Kidney capillary endothelial cell (primary cell): ENCODE measurements at places on chromosomes 3 and 15.

GRCh38 chr15:56917652-56918045 lies 795 bp upstream of the TCF12 start:
- DNase-seq = no peak

DNA sequence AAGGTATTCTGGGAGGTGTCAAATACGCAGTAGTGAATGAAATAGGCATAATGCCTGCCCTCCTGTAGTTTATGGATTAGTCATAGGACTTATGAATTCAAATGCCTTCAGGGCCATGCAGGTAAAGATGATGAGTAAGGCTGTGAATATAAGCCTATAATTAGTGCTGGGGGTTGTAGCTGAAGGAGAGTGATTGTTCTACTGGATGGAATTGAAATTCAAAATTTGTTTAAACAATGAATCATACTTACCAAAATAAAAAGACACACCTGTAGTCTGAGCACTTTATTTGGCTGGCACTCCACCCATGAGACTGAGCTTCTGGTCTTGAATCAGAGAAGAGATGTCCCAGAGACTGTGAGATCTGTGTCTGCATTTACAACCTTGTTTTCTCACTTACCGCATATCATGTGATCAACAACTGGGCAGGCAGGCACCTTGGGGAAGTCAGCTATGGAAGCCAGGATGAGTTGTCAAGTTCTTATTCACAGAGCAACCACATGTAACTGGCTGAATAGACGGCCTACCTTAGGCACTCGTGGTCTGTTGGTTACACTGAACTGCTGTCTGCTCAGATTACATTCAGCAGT lies 291.8 kb downstream of the NAALADL2 start:
- DNase-seq = no peak

DNA sequence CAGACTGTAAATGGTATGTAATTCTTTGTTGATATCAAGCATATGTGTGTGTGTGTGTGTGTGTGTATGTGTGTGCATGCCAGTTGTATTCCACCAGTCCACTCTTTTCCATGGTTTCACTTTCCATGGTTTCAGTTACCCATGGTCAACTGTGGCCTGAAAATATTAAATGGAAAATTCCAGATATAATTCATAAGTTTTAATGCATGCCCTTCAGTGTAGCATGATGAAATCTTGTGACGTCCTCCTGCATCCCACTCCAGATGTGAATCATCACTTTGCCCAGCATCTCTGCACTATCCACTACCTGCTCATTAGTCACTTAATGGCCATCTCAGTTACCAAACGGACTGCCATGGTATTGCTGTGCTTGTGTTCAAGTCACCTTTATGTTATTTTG lies 215.9 kb downstream of the GBE1 start:
- DNase-seq = no peak

GRCh38 chr3:56817646-56818045 lies 15.9 kb upstream of the ARHGEF3 start:
- no peak for DNase-seq

DNA sequence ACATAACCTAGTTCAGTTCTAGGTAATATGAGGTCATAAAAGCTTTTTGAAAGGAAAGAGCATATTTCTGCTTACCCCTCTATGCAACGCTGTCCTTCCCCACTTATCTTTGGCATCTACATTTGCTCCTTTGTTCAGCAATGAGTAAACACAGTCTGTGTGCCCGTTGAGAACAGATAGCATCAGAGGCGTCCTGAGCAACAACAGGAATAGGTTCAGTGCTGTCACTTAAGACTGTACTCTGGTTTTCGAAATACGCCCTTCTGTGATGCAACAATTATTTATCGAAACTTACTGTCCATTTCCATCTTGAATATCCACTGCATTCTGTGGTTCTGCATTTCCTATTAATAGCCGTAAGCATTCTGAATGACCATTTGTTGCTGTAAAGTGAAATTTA lies 84.4 kb downstream of the BTD start:
- no peak for DNase-seq

GRCh38 chr3:42406727-42407450 lies 3.5 kb downstream of the LYZL4 start:
- DNase-seq = no peak

GRCh38 chr3:52232279-52233107 lies 6.5 kb downstream of the TWF2 start:
- no peak for DNase-seq

GRCh38 chr3:144308396-144308795 lies 336.8 kb downstream of the DIPK2A start:
- no peak for DNase-seq

DNA sequence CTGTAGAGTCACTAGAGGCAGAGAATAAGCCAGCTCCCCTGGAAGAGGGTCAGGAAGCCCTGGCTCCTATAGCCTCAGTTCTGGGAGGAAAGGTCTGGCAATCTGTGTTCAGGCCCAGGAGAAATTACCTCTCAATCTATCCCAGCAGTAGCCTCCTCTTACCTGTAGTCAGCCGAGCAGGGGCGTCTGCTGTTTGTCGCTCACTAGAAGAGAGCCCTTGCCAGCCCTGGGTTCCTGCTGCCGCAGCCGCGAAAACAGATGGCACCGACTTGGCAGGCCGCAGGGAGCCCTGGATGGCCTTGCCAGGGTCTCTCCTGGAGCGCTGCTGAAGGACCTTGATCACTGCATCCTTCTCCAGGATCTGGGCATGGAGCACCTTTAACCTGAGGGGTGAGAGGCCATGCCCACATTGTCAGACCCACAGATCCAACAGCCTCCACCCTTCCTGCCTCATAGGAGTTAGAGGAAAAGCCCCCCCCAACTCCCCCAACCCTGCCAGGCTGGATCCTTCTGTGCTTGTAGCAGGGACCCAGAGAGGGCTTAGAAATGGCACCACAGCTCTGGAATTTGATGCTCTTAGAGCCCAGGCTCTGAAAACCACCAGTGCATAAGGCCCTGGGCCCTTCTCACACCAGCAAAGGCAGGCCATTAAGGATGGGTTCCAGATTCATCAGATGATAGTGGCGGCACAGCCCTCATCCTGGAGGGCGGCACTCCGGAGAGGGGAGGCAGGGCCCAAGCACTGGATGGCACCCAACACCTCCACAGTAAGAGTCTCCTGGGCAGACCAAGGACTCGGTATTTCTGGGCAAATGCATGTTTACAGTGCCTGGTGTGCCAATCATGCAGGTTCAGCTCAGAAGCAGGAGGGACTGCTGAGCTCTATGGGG lies 14.9 kb downstream of the AMOTL2 start:
- no peak for DNase-seq

- no peak for DNase-seq
Observed at GRCh38 chr3:105427332-105427731, 60.6 kb downstream of the ALCAM start.

DNA sequence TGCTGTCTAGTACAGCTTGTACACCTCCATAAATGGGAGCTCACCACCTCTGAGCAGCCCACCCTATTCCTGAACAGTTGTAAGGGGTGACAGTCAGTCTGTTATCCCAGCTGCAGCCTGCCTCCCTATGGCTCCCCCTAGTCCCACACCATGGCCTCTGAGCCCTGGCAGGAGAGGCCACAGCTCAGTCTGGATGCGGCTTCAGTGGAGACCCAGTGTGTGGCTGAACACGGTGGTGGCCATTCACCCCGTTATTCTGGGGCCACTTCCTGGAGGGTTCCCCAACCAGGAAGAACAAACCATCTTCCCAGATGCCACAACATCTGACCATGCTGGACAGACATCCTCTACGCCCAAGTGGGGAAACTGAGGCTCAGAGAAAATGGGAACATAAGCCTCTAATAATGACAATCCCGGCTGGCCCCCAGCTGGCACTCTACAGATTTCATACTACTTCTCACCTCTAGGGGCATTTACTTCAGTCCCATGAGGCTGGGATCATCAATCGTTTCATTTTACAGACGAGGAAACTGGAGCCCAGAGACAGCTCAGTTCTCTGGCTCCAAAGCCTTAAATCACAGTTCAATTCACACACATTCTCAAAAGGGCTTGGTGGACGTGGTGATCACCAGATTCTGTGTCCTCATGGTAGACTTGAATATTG lies 9.2 kb upstream of the GRIP2 start:
- DNase-seq = no peak

- peak; percentile 66 for DNase-seq
Observed at GRCh38 chr3:27216955-27217552, 152.1 kb downstream of the NEK10 start.

DNA sequence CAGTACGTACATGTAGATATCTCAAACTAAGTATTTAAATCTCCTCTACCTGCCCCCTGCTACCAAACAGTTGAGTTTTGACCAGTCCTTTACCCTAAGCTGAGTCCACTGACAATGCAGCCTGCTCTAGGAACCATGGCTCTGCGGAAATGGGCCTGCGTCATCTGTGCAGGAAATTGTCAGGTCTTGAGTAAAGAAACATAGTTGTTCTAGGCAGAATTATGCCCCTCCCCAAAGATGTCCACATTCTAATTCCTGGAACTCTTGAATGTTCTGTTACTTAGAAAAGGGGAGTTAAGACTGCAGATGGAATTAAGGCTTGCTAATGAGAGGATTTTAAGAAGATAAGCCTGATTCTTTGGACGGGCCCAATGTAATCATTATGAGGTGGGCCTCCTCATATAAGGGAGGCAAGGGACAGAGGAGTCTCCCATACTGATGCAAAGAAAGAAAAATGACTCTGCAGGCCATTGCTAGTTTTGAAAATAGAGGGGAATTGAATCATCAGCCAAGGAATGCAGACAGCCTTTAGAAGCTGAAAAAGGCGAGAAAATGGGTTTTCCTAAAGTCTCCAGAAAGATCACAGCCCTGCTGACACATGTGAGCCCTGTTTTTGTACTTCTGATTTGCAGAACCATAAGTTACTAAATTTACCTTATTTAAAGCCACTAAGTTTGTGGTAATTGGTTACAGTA lies 5.5 kb upstream of the VGLL3 start:
- DNase-seq = no peak

GRCh38 chr3:38114875-38115644 lies 21.9 kb downstream of the ACAA1 start:
- DNase-seq = no peak

DNA sequence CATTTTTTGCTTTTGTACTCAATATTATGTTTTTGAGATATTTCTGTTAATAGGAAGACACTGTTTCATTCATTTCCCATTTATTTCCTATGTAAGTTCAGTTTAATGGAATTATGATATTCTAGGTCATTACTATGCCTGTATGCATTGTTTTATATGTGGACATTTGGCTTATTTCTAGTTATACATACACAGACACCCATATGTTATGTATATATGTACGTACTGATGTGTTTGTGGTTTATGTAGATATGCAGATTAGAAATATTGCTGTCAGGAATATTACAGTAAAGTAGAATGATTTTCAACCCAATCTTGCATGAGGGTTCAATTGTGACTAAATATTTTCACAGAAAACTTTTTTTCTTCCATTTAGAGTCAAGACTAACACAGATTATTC lies 190.5 kb downstream of the KCNH8 start:
- no peak for DNase-seq

GRCh38 chr15:70587896-70588567 lies 175.3 kb downstream of the UACA start:
- DNase-seq = no peak

DNA sequence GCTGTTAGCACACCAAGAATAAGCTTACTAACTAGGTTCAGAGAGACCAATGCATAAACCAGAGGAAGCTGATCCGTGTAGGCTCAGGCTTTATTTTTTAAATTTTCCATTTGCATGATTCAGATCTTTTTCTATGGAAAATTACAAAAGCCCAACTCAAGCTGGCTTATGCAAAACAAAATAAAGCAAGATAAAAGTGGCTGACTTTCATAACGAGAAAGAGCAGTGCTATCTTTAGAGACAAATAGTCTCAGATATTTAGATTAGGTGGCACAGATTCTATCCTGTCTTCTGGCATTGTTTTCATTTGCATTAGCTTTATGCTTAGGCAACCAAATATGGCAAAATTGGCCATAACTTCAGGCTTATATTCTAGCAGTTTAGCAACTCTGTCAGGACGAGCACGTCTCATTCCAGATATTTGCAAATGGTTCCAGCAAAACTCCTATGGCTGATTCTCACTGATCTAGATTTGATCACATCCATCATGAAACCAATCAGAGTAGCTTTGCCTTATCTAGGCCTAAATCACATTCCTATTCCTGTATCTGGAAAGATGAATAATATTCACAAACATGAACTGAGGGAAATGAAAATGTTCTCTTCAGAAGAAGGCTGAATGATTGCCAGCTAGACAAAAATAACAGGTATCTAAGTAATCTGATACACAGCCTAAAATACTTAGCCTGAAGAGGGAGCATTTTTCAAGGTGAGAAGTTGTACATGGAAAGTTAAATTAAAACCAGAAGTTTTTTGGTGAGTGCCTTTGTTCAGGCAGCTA lies 216.4 kb upstream of the DPPA4 start:
- DNase-seq = no peak

DNA sequence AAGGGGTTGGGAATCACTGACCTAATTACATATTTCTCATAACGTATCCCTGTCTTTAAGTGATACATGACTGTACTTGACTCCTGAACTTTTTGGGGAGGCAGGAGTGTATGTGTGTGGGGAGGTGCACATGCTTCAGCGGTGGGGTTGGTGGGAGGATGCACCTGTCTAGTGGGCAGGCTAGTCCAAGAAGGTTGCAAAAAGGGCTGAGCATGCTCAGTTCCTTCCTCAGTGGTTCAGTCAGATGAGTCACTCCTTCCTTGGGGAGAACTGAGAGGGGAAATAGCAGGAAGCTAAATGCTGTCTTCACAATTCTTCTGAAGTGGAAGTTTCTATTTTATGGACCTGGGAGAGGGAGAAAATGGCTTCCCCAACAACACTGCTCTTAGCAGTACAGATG lies 24.6 kb upstream of the AP4E1 start:
- DNase-seq = peak; percentile 63

GRCh38 chr3:114417675-114418074 lies 123.8 kb downstream of the TIGIT start:
- no peak for DNase-seq

DNA sequence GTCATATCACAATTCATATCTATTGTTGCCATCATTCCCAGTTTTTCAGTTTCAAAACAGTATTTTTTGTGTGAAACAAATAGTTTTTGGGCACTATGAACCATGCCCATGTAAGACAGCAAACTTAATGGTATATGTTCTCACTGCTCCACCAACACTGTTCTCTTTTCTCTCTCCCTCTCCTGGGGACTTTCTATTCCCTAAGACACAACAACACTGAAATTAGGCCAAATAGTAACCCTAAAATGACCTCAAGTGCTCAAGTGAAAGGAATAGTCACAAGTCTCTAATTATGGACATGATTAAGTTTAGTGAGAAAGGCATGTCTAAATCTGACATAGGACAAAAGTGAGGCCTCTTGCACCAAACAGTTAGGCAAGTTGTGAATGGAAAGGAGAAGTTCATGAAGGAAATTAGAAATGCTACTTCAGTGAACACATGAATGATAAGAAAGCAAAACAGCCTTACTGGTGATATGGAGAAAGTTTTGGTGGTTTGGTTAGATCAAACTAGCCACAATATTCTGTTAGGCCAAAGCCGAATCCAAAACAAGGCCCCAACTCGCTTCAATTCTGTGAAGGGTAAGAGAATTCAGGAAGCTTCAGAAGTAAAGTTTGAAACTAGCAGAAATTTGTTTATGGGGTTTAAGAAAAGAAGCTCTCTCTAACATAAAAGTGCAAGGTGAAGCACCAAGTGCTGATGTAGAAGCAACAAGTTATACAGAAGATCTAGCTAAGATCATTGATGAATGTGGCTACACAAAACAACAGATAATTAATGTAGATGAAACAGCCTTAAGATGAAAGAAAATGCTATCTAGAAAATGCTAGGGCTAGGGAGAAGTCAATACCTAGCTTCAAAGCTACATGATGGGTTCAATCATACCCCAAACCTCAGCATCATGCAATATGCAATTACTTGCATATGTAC lies 104.2 kb downstream of the CBLB start:
- DNase-seq = no peak

- no peak for DNase-seq
Observed at GRCh38 chr3:50028346-50028745, 60.4 kb upstream of the RBM5 start.
